Progenitor cell of endocrine pancreas (in vitro differentiated cells): ENCODE measurements at places on chromosomes 7 and 10.

DNA sequence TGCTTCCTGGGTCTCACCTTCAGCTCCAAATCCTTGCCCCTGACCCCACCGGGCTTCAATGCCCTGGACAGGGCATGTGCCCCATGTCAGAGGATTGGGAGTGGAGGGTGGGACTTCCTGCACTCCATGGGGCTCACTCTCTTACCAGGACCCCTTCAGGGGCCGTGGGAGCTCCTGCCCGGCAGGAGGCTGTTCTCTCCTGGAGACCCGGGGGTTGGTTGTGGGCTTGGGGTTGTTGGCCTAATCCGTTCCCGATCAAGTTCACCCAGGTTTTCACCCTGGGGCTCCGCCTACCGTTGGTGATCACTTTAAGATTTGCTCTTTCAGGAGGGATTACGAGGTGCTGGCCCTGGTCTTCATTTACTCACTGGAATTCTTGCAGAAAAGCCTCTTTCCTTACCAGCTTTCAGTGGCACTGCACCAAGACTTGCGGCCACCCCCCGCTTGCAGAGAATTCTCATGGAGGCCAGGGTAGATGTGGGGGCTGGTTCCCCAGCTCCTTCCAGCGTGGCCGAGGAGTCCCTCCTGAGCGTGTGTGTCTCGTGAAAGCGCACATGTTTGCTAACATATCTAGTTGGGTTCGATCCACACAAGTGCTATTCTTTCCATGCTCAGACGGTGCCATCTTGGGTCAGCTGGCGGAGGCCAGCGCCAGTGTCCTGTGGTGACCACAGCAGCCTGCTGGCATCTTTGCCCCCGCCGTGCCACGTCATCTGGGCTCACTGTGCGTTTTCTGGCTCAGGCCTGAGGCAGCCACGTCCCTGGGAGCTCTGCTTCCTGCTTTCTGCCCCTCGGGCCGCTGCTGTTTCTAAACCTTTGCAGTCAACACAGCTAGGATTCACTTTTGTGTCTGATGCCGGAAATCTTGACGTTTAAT, 15.6 kb downstream of the PWWP2B start:
- DNase-seq, result no peak

GRCh38 chr10:31479752-31480151, 160.7 kb downstream of the ZEB1 start:
- DNase-seq, result no peak

DNA sequence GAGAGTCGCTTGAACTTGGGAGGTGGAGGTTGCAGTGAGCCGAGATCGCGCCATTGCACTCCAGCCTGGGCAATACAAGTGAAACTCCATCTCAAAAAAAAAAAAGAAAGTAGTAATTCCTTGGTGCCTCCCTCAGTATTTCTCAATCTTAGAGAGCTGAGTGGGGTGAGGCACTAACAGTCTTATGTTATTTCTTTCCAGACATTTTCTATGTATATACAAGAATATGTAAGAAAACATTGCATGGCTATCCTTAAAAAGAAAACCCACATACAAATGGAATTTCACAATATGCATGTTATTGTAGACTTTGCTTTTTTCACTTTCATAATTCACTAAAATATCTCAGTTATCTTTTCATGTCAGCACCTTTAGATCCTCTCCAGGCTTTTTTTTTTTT, 13.6 kb upstream of the SLF2 start:
- DNase-seq, result no peak

- no peak for DNase-seq
These were observed 39.2 kb upstream of the SDHAF3 start for GRCh38 chr7:97078023-97078969.

DNA sequence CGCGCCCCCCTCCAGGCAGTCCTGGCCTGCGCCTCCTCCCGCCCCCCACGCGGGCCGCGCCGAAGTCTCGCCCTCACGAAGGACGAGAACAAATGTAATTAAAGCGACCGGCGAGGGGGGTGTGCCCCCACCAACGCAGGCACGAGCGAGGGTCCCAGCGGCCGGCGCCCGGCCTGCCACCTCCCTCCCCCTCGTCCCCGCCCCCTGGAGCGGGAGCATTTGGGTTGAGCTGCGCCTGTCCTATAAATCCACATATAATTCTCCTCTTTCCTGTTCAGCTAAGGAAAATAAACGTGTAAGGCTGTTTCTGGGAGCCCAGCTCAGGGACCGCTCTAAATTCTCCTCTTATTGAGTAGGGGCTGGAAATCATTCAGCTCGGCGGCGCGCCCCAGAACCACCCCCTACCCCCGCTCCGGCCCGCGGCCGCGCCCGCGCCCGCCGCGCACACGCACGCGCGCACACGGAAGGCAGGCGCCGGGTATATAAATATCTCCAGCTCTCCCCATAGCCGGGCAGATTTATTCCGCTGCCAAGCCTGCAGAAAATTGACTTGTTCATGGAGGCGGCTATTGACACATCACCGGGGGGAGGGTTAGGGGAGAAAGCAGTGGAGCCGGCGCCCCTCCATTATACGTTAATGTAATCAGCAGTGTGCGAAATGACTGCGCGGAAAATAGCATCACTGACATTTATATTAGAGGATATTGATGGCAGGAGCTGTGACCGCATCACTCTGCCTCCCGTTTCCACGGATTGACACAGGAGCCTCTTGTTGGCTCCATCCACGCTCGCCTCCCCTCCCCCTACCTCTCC, 61.6 kb upstream of the BTRC start:
- no peak for DNase-seq

- no peak for DNase-seq
These were observed 190.1 kb downstream of the LRRTM3 start for GRCh38 chr10:67115972-67116371.

DNA sequence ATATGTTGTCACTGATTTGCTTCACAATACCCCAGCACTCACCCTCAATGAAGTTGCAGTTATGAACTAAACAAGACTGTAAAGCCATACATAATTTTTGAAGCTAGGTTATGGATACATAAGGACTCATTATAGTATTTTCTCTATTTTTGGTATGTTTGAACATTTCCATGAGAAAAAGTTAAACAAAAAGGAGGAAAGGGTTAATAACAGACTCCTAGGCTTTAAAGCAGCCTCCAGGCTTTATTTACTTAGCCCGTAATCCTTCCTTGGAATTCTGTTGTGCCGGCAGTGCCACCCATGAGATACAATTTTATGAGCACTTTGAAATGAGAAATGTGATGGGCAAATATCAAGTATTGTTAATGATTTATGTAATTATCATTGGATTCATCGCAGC, 2.1 kb upstream of the DENND11 start:
- DNase-seq, result no peak

DNA sequence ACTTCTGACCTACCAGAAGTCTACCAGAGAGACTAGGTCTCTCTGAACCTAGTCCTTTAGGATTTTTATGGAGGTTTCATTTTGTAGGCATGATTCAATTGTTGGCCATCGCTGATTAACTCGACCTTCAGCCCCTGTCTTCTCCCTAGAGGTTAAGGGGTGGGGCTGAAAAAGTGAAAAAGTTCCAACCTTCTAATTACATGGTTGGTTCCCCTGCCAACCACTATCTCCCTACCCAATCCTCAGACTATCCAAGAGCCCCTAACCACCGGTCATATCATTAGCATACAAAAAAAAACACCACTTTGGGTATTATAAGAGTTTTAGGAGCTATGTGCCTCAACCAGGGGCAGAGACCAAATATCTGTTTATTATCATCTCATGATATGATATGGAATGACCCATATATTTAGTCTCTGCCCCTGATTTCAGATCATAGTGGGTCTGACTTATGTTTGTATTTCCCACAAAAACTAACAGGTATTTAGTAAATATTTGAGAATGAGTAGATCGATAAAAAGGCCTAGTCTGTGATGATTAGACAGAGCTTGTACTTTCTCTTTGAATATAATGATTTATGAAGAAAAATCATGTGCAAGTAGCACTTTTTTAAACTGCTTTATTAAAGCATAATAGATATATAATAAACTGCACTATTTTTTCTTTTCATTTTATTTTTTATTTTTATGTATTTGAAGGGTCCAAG, 35.8 kb downstream of the DNAJC9 start:
- no peak for DNase-seq

DNA sequence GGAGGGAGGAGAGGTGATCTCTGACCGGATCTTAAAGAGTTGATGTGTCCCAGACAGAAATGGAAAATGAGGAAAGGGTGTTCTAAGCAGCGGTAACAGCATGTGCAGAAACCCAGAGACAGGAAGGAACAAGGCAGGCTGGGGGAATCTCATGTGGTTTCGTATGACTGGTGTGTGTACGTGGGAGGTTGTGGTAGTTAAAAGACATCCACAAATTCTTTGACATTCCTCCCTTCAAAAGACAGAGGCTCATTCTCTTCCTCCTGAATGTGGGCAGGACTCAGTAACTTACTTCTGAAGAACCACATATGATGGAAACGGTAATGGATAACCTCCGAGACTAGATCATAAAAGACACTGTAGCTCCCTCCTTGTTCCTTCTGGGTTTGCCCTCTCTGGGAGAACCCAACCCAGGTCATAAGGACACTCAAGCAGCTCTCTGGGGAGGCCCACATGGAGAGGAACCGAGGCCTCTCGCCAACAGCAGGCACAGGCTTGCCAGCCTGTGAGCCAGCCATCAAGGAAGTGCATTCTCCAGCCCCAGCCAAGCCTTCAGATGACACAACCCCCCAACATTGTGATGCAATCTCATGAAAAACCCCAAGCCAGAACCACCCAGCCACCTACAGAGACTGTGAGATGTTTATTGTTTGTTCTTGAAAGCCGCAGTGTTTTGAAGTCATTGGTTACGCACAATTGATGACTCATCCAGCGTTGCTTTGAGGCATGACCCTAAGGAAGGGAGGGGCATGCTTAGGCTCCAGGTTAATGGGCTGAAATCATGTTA, 116.0 kb downstream of the SLIT1 start:
- no peak for DNase-seq

DNA sequence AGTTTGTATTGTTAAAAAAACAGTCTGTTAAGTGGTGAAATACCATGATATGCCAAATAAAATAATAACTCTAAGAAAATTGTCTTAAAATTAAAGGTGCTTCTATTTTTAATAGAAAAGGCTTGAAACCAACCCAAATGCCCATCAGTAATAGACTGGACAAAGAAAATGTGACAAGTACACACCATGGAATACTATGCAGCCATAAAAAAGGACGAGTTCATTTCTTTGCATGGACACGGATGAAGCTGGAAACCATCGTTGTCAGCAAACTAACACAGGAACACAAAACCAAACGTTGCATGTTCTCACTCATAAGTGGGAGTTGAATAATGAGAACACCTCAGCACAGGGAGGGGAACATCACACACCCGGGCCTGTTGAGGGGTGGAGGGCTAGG, 7.1 kb downstream of the CNTNAP2 start:
- DNase-seq, result no peak

DNA sequence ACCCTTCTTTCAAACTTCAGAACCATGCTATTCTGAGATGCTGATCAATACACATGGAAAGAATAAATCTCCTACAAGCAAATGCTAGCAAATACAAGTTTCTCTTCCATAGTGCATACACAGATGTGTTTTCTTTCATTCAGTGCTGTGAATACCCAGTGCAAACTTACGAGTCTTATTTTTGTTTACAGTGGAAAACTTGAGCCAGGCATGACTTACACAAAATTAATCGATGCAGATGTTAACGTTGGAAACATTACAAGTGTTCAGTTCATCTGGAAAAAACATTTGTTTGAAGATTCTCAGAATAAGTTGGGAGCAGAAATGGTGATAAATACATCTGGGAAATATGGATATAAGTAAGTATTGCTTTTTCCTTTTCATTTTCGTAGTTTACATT, 48.8 kb downstream of the PNLIPRP3 start:
- DNase-seq, result no peak

- no peak for DNase-seq
These were observed 72.7 kb downstream of the DYNC1I1 start for GRCh38 chr7:95845007-95845406.

GRCh38 chr10:25441270-25441669, 266.5 kb downstream of the GPR158 start:
- no peak for DNase-seq

DNA sequence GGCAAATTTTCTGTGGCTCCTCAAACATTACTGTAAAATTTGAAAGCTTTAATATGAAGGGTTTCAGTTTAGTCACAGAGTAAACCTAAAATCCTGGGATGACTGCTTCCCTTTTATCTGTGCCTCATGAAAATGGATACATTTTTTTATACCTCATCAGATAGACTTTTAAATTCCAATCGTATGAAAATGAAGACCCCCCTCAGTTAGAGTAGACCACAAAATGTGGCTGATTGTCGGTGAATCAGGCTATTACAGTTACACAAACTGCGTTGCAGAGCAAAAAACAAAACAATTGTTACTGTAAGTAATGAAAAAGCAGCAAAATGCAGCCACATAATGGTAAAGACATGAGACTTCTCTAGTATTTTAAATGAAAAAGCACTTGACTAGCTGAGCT, 296.2 kb downstream of the CNTNAP2 start:
- no peak for DNase-seq

GRCh38 chr7:104956753-104957450, 57.1 kb upstream of the KMT2E start:
- DNase-seq, result no peak

DNA sequence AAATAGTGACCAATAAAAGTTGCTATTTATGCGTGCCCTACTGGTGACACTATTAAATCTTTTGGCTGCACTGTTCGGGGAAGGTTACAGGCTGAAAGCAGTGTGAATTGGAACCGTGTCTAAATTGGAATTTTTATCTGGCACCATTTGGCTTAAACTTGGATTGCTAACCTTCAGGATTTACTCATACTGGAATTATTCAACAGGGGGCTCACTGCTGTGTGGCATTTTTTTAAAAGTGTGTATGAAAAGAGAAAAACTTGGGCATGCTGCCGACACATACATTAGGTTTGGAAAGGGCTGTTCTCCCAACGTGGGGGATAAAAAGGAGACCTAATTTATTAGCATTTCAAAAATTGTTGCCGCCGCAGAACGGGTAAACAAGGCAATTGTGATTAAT, 537.9 kb upstream of the MGMT start:
- no peak for DNase-seq

DNA sequence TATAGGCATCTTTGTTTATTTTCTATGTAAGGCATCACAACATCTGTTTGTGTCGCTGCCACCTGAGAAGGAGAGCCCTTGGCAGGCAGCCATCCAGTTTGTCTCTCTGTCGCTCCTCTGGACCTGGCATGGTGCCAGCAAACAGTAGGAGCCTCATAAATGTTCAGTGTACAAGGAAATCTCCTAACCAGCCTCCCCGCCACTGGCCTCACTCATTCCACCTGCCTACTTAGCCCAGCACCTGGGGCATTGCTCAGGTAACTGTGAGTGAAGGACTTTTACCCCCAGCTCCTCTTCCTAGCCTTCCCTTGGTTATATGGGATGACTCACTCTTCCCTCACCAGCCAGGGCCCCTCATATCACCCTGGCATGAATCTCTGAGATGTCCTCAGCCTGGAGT, 61.7 kb upstream of the NPTX2 start:
- DNase-seq, result no peak

DNA sequence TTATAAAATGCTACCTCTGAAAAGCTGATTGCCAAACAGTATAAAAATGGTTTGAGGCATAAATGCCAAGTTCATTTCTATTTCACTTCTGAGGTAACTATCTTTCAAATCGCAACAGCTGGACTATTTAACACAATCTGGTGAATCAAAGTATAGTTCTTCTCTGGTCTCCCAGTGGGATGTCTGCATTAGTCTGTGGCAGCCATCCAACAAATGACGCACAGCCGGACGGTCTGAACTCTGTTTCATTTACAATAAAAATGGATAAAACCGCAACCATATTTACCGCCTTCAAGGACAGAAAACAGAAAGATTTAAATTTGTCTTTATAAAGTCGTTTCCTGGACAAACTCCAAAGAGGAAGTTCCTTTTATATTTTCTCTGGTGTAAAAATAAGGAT, 41.9 kb downstream of the ENO4 start:
- no peak for DNase-seq
